ENCODE measurements at places on chromosomes 7 and 10.

- no peak for DNase-seq
Measured at GRCh38 chr10:96891840-96892239, 59.7 kb downstream of the LCOR start.

GRCh38 chr7:115635876-115636275, 394.7 kb downstream of the TFEC start:
- DNase-seq: no peak

- no peak for DNase-seq
Measured at GRCh38 chr7:159280008-159280407, 135.3 kb upstream of the VIPR2 start.

- peak; percentile 48 for DNase-seq
Measured at GRCh38 chr10:76311752-76312636, 880.6 kb downstream of the LRMDA start.

DNA sequence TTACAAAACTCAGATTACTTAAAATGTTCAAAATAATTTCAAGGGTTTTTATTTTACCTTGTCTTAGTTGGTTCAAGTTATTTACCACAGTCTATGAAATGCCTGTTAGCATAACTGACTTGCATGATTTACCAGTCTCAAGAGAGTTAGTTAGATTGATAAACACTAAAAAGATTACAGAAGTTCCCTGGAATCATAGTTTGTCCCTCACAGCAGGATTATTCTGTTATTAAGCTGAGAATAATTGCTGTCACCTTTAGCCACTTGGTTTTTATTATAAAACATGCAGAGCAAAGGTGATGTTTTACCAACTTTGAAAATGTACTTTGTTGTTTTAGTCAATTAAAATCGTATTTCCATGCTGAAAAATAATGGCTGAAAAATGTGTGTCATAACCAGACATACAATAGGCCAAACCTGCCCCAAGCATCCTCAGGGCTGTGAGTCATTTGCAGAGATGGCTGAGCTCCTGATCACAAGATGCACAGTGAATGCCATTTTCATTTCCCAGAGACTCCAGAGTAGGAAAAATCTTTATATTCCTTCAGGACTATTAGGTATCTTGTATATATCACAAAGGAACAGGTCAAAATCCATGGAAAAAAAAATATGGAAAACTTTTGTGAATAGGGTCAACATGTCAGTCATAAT, 87.8 kb upstream of the DKK1 start:
- DNase-seq: no peak

GRCh38 chr7:123635551-123636359, 19.9 kb upstream of the LMOD2 start:
- DNase-seq: peak; percentile 29

DNA sequence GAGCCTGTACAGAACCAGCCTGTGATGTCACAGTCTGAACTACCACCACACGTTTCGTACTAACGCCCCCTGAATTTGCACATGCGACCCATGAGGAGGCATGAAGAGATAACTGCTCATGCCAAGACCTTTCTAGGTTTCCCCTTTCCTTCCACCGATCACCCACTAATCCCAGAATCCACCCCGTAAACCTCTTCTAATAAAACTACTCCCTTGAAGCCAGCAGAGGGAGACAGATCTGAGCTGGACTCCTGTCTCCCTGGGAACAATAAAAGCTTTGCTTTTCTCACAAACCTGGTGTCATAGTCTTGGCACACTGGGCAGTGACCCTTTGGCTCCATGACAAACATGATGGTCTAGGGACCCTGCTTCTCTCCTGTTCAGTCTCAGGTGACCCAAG, 144.5 kb downstream of the FRMD4A start:
- DNase-seq: no peak

DNA sequence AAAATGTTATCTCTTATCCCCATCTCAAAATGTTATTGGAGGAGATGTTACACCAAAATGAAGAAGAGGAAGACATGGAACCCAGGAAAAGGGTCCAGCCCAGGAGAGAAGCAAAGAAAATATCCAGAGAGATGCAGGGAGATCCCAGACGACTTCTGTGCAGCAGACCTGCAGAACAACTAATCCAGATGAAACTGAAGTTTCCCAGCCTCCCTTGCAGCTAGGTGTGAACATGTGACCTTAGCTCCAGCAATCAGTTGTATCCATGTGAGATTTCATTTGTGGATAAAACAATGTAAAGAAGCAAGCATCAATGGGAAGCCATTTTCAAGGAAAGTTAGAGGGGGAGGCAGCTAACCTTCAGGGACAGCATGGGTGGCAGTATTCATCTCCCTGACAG, 55.8 kb upstream of the NANOS1 start:
- no peak for DNase-seq

DNA sequence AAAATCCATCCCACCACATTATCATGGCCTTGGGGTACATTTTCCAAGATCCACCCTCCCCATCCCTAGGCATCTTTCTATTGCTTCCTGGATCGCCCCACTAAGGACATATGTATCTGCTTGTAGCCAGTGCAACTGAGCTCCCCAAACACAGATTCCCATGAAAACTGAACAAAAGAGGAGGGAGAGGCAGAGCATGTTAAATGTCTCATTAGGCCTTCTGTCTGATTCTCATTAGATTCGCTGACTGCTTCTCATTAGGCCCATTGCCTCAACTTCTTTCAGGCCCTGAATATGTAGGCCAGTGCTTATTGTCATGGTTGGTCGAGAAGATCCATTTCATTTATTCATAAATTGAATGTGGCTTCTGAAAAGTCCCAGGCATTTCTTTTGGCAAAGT, 698.9 kb downstream of the INHBA start:
- no peak for DNase-seq

GRCh38 chr7:83738291-83738835, 89.4 kb upstream of the SEMA3E start:
- DNase-seq: no peak
